Aorta (tissue), 5 donors: ENCODE measurements at places on chromosomes 6 and 20.

DNA sequence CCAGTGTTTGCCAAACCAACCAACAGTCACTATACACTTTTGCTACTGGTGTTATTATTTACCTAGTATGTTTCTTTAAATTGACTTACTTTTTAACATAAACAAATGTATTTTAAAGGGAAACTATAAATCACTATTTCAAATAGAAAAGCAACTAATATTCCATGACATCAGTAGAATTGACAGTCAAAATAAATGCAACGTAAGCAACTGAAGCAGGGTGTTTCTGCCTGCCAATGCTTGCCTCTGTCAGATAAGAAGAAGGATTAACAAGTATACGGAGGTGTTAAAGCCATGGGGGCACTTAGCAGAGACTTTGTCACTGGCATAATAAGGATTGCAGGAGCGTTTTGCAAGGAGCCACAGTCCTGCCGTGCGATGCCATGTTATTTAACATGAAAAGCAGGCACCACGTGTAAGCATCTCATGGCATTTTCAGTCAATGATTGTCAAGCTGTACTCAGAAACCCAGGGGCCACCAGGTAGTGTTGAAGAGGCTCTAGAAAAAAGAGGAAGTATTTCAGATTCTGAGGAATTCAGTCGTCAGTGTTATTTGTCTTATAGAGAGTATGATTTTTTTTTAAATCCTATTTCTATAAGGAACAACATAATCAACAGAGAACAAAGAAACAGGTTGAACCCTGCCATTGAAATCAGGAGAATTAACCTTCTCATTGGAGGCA lies 131.7 kb downstream of the BFSP1 start:
- no peak for DNase-seq

GRCh38 chr20:51339721-51340450 lies 202.6 kb downstream of the NFATC2 start:
- DNase-seq, result no peak

DNA sequence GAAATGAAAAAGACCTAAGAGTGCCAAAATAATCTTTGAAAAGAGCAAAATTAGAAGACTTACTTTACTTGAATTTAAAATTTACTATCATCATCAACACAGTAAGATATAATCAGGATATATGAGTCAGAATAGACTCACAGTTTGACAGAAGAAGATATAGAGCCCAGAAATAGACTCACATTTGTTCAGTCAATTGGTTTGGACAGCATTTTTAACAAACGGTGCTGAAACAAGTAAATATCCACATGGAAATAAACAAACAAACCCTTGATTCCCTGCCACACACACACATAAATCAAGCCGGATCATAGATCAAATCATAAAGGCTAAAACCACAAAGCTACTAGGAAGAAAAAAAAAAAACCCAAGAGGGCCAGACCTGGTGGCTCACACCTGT lies 291.1 kb downstream of the ADGRG6 start:
- no peak for DNase-seq

GRCh38 chr6:108123481-108123929 lies 42.3 kb upstream of the NR2E1 start:
- DNase-seq, result no peak

- no peak for DNase-seq
These were observed 23.3 kb upstream of the C6orf62 start for GRCh38 chr6:24742216-24742738.

DNA sequence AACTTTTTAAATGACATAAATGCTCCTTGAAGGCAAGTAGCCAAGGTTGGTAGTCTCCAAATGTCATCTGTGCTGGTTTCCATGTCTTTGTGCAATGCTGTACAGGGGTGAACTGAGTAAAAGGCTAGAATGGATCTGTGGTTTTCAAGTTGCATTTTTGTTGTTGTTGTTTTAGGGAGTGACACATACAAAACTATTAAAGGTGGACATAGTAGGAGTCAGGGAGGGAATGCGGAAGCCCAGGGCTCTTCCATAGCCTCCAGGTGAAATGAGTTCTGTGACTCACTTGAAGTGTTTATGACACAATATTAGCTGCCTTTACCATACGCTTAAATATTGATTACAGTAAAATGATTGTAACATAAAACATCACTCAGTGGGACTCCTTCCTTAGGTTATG lies 22.5 kb upstream of the QKI start:
- DNase-seq, result no peak

DNA sequence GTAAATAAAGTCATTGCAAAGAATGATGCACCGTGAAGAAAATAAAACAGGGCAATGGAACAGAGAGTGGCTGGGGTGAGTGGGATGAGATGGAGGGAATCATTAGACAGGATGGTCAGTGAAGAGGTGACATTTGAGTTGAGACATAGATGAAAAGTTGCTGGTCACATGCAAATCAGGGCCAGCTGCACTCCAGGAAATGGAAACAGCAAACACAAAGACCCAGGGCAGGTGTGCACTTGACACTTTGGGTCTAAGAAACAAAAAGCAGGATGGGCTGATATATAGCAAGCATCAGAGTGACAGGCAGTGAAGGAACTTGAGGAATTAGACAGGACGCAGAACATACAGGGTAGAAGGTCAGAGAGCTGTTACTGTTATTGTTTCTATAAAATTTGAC lies 171.5 kb upstream of the RIPOR2 start:
- no peak for DNase-seq

DNA sequence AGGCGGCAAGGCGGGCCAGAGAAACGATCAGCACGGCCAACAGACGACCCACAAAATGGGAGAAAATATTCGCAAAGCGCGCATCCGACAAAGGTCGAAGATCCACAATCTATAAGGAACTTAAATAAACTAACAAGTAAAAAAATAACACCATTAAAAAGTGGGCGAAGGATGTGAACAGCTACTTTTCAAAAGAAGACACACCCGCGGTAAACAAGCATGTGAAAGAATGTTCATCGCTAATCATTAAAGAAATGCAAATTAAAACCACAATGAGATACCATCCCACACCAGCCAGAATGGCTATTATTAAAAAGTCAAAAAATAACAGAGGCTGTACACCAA lies 117.8 kb upstream of the SIRPA start:
- DNase-seq, result no peak

- no peak for DNase-seq
These were observed 16.1 kb downstream of the MYLK4 start for GRCh38 chr6:2734488-2735166.

DNA sequence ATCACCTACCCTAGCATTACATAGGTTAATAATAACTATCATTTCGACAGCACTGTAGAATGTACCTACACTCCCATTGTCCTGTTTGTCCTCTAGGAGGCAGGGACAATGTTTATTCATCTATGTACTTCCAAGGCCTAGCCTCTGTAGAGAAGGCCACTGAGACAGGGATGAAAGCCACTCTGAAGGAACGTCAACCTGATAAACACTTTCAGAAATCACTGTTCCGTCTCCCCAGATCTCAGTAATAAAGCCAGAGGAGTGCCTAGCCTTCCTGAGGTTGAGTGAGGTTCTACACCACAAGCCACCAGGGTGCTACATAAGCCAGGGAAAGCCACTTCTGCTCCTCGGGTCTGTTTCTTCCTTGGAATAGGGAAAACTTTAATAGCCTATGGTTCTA lies 44.8 kb downstream of the POPDC3 start:
- DNase-seq, result no peak

DNA sequence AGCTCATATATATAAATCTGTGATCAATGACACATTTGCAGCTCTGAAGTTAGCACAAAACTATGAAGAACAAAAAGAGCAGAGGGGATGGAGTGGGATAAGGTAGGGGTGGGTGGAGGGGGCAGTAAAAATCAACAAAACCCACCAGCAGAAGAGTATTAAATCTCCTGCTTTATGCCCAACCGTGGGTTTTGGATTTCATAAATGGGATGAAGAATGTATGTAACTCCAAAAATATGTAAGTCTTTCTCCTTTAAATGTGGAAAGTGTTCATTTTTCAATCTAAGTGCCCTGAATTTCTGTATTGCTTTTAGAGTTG lies 480.3 kb upstream of the MARCKS start:
- DNase-seq, result no peak

- DNase-seq, result no peak
These were observed 42.5 kb downstream of the ATP9A start for GRCh38 chr20:51725584-51726176.

- DNase-seq, result no peak
These were observed 239.7 kb upstream of the SUPT3H start for GRCh38 chr6:45617441-45617840.
